NCI-H524 treated with DMSO at 0.1 percent for 48 hours (cell line): ENCODE measurements at places on chromosomes 3 and 15.

DNA sequence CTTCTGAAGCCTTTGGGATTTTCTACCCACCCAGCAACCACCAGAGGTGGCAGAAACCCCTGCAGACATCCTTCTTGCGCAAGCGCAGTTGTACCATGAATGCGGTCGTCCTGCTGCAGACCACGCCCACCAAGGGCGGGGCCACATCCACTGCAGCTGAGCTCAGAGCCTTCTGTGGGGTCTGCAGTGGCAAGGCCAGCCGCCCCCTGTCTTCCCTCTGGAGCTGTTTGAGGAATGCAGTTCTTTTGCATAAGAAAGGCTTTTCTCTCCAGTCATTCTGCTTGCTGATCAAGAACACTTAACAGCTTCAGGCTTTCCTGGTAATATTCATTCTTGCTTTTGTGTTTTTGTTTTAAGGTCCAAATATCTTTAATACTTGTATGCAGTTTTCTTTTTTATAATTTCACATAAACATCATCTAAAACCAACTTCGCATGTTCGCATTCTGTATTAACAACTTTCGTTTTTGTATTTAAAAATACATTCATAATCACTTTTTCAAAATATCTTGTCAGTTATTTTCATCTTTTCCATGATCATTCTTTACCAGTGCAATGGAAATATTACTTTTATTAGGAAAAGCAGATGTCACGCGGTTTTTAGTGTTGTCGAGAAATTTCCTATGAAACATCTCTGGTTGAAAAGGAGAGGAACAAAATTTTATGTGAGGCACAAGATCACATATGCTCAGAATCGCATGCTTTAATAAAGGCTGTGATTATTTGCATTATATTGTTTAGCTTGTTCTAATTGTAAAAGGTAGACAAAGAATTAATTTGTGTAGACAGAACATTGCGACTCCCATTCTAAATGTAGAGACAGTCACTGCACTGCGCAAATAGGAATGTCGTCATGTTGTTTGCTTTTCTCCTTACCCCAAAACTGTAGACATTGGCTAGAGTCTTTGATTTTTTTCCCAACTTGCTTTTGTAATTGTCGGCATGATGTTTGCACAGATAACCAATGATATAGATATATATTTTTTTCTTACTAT is 98.1 kb upstream of the SNRPN start:
- DNase-seq = no peak

DNA sequence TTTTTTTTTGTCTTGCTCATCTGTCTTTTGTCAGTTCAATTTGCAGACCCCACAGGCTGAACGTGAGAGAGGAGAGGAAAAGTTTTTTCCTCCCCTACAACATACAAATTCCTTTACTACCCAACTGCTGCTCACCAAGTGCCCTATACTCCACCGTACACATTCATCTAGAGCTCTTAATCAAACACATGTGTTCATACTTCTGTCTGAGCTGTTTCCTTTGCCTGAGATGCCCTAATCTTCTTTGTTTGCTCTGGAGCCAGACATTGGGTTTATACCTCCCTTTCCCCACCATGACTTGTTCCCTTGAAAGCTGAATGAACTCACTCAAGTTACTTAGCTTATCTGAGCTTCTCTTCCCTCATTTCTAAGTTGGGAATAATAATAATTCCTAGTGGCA is 122.7 kb upstream of the RASGRP1 start:
- no peak for DNase-seq

DNA sequence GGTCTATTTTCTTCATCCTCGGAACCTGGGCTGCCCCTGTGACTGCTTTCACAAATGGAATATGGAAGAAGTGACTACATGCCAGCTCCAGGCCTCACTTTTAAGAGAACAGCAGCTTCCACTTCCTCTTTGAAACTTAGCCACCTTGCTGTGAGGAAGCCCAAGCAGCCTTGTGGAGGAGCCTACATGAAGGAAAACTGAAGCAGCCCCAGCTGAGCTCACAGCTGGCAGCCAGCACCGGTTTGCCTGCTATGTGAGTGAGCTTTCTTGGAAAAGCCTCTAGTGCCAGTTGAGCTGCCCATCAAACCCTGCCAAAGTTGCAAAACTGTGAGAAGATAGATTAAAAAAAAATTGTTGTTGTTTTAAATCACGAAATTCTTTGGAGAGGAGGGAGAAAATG is 498.0 kb upstream of the PROK2 start:
- DNase-seq = no peak

DNA sequence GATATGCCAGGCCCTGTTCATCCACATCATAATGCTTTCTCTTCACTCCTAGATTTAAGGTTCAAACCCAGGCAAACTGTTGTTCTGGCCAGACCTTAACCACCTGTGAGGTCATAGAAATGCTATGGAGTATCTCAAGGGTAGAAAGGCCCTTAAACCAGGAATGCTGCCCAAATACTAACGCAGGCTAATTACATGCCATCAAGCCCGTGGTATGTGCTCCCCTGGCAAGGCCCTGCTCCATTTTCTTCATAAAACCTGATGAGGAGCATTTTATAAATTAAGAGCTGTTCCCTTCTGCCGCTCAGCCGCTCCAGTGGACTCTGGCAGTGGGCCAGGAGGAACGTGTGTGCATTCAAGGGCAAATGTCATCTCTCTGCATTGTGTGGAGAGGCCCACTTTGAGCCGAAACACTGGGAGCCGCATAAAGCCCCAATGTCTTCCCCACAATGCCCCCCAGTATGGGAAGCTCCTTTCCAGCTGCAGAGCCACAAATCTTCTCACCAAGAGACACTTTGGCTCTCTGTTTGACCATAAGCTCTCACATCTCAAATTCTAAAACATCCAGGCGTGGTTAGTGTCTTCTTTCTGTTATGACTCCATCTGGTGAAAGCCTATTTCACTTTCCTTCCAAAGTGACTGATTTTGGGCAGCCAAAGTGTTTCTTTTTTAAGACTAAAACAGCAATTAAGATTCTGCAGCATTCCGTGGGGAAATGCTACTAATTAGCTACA is 210.8 kb upstream of the NR2E3 start:
- no peak for DNase-seq

DNA sequence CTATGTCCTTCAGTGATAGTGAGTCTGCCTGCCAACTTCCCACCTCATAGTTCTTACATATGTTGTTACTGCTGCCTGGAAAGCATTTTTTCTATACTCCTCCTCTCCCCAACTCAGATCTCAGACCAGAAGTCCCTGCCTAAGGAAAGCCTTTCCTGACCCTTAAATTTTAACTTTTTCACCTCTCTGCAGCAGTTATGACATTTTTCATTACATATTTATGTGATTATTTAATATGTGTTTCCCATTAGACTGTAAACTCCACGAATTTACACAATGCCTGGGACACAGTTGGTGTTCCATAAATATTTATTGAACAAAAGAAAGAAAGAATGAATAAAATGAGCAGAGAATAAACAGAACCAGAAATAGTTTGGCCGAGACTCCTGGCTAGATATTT is 125.5 kb downstream of the MITF start:
- no peak for DNase-seq

DNA sequence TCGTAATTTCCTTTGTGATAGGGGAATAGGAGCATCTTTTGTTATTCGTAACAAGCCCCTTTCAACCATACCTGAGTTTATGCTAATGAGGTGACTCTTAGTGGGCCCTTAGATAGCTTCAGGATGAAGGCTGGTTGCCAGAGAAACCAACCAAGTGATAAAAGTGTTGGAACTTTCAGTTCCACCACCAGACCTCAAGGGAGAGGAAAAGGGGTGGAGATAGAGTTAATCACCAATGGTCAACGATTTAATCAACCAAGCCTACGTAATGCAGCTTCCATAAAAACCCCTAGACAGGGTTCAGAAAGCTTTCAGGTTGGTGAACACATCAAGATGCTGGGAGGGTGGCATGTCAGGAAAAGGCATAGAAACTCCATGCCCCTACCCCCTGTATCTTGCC is 33.0 kb downstream of the HERC1 start:
- DNase-seq = no peak

DNA sequence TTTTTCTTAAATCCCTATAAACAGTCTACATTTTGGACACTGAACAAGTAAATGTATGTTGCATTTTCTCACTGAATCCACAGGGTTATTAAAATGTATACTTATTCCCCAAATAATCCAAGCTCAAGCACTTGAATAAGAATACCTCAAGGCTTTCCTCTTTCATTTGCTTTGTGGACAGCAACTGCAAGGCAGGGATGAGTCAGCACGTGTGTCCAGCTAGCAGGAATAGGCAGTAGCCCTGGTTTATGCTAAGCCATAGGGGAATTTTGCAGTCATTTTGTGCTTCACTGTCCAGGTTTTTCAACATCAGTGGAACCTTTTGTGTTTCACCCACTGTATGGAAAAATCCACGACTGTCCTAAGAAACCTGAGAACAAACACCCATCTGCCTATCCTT is 96.7 kb upstream of the KCNMB2 start:
- DNase-seq = no peak

DNA sequence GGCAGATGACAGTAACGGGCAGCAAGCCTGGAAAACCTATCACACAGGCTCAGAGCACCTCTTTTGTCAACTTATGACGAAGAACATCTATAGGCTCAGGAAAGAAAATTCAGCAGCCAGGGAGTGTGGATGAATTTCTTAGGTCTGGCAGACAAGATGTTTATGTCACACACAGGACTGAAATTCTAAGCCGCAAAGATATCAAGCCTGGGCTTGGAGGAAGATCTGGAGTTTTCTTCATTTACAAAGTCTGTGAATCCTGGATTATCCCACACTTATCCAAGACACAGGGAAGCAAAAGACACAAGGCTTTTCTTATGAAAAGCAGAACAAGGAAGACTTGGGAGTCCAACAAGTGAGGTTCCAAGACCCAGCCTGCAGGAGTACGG is 23.4 kb upstream of the CHCHD6 start:
- no peak for DNase-seq

- DNase-seq = no peak
Observed at GRCh38 chr3:147672035-147672434, 262.9 kb downstream of the ZIC1 start.

- no peak for DNase-seq
Observed at GRCh38 chr15:33008284-33008995, 186.1 kb downstream of the FMN1 start.

DNA sequence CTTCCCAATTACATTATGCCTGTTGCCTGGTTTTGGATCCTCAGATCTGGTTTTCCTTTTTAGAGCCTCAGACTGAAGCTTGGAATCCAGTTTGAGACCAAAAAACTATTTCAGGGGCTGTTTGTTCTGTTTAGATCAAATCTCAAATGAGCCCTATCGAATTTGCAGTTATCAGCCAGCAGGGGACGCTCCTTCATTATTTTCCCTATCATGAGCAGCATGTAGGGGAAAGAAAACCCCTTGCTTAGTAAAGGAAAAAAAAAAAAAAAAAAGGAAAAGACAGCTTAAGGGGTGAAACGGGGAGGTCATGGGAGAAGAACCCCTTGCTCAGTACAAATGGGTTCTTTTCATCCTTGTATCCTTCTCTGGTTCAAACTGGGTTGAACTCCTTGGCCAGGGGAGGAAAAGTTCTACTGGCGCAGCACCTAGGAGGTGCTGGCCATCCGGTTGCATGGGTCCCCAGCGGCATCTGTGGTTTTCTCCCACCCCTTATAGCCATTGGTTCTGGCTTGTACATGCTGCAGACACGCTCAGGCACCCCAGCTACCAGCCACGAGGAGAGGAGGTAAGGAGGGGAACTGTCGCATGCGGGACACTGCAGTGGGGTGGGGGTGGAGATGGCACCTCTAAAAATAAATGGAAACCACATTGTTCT is 1375.1 kb upstream of the ALCAM start:
- no peak for DNase-seq

DNA sequence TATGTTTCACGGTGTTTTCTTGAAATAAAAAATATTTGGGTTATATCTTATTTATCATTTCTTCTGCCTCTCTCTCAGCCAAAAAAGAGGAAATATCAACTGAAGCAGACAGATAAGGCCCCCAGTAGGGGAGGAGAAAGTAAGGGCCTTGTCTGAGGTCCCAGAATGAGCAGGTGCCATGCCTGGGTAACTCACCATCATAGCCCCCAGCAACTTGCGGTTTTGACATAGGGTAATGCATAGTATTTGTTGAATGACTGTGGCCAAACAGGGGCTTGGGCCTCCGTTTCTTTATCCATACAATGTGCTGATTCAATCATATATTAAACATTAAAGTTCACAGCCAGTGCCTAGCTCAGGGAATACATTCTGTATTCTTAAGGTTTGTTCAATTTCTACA is 119.6 kb downstream of the ABI3BP start:
- no peak for DNase-seq

- DNase-seq = no peak
Observed at GRCh38 chr3:25177041-25177440, 251.0 kb upstream of the RARB start.

- no peak for DNase-seq
Observed at GRCh38 chr15:92886815-92887214, 13.3 kb upstream of the CHD2 start.

- no peak for DNase-seq
Observed at GRCh38 chr3:186137051-186137685, 28.3 kb upstream of the ETV5 start.

DNA sequence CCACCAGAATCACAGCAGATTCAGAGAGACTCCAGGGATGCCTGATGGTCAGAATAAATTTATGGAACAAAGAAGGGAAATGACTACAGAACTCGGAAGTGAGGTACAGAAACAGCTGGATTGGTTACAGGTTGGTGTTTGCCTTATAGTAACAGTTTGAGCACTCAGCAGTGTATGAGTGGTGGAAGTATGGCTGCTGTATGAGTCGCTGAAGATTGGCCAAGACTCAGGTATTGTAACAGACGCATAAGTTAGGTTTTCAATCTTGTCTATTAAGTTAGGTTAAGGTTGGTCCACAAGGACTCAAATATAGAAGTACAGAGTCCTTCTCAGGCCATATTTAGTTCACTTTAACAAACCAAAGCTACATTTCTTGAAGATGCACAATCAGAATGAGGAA is 33.1 kb downstream of the ATP13A5 start:
- no peak for DNase-seq

- DNase-seq = no peak
Observed at GRCh38 chr3:67093305-67093704, 95.2 kb downstream of the KBTBD8 start.

DNA sequence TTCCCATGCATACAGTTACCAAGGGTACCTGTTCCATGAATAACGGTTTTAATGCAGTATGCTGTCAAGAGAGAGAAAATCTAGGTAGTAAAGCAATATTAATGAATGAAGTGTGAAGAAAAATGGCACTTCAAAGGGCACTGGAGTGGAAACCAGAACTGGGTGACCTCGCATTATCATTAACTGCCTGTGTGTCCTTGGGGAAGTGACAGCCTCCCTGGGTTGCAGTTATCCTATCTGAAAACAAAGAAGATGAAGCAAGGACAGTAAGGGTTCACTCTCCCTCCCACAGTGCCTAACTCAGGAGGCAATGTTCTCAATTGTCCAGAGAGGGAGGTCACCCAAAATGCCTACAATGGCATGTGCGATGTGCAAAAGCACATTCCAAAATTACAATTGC is 15.1 kb downstream of the MTHFS start:
- DNase-seq = no peak
